Activated B cell treated with CpG ODN at 0.5 μM for 24 hours (primary cell): ENCODE measurements at places on chromosomes 12 and 14.

- DNase-seq, result no peak
Measured at GRCh38 chr14:69696204-69696527, 70.8 kb upstream of the SRSF5 start.

DNA sequence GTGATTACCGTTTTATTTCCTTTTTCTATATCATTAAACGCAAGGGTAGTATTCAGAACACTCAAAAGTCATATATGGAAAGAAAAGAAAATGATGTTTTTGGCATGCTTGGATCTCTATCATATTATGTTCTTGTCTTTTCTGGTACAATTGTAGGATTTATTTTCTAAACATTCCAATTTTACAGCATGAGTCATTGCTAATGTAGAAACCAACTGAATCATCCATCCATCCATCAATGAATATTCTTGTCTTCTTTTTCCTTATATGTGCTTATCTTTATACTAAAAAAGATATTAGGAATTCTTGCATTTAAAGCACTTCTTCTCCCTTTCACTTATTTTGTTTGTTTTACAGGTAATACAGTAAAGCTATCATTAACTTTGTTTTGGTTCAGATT lies 20.4 kb upstream of the AMIGO2 start:
- DNase-seq, result no peak

GRCh38 chr14:98404811-98405210 lies 867.2 kb downstream of the BCL11B start:
- DNase-seq, result no peak

DNA sequence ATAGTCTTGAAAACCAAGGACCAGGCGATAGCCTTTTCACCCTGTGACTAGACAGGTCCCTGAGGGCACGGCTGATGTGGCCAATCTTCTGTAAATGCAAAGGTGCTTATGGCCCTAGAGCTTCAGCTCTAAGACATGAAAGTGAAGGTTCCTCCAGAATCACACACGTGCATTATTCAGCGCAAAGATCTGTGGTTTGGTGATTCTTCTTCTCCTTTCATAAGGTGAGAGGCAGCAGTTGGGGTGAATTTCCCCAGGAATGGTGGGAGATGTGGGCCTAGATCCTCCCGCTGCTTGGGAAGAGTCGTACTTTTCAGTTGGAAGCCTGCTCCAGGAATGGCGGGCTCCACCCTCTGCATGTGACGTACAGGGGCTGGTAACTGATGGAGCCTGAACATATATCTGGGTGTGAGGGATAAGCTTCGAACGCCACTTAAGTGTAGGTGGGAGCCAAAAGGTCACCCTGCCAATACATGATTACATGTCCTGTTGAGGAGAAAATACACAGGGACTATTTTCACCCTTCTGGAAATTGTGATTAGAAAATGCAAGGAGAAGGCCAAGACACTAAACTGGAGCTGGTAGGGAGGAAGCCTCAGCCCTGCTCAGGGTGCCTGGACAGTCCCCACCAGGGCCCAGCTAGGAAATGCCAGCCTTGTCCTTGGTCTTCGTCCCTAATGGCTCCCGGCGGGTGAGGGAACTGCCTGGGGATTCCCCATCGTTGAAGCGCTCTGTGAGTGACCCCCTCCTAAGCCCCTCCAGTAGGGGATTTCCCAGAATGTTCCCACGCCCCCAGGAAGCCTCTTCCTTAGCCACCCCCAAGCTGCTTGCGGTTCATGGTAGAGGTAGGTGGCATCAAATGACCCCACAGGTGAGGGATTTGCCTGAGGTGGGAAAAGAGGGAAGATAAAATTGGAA lies 17.6 kb downstream of the BATF start:
- DNase-seq, result no peak

DNA sequence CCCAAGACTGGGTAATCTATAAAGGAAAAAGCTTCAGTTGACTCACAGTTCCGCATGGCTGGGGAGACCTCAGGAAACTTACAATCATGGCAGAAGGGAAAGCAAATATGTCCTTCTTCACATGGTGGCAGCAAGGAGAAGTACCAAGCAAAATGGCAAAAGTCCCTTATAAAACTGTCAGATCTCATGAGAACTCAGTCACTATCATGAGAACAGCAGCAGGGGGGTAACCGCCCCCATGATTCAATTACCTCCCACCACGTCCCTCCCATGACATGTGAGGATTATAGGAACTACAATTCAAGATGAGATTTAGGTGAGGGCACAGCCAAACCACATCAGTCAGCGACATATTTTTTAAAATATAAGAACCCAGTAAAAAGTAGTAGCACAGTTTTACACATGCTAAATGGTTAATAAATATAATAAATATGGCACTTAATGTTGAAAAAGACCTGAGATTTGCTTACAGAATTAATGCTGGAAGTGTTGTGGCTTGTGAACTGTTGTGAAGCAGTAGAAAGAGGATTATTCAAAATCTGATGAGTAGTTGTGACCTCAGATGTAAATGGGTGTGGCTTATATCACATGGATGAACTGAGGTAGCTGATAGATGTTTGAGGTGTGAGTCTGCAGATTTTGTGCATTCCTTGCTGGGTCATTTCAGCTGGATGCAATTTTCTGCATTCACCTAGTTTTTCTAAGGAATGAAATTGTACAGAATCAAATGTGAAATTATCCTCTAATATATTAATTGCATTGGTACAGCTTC lies 46.9 kb upstream of the CHPT1 start:
- DNase-seq, result no peak

DNA sequence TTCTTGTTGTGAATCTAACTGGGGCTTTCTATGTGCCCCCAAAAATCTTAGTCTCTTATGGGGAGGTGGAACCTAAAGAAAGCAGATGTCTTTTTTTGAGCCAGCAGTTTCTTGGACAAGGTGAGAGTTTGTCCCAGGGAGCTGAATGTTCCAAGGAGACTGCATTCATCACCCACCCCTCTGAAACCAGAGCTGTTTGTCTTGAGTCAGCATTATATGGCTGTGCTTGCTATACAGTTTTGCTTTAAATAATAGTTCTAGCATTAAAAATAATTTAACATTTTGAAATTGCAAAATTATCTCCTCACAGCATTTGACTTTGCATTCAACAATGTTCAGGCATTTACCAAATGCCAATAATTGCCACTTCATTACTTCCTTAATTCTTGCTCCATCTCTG lies 813.3 kb downstream of the BCL11B start:
- DNase-seq, result no peak

DNA sequence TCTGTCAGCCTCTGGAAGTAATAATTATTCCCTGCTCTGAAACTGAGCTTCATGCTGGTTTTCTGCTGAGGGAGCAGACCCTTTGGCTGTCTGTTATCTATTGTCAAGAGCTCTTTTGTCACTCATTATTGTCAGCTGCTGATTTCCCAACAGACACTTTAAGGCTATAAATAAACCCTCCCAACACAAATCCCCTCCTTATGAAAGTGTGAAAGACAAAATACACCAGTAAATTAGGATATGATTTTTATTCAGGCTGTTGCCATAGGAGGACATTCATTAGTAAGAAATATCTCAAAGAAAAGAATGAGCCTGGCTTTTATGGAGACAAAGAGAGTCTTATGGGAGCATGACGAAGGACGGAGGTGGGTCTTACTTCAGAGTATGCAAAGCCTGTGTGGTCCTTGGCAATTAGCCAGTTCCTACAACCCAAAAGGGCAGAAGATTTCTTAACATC lies 180.8 kb downstream of the CRADD start:
- no peak for DNase-seq

GRCh38 chr12:89800435-89800834 lies 91.8 kb upstream of the ATP2B1 start:
- no peak for DNase-seq

GRCh38 chr12:117047810-117048584 lies 51.2 kb downstream of the TESC start:
- DNase-seq, result no peak

DNA sequence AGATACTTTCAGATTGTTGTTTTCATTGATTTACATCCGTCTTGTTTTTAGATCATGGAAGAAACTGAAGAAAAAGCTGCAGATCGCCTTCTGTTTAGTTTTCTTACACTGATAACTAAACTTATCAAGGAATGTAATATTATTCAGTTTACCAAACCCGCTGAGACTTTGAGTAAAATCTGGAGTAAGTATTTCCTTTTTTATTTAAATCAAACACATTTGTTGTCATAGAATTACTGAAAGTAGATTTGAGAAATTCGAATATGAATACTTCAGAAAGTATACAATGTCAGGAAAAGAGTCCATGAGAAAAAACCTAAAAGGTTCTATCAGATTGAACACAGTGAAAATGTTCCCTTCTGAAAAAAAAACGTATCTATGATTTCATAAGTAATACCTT lies 32.0 kb downstream of the ARL1 start:
- no peak for DNase-seq
